ENCODE measurements at places on chromosomes 12 and 14.

DNA sequence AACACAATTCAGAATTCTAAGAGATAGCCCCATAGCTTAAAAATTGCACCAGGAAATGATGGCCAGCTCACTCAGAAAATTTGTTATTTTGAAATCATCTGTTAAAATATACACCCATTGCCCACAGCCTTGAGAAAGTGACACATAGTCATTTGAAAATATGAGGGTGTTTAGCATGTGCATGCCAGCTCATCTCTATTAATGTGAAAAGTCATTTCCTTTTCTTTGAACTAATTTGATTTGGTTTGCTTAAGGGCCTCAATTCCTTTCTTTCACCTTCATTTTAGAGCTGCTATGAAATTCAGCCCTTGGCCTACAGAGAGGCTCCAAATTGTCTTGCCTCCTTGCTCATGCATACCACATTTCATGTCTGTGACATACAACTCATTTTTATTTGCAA is 241.4 kb downstream of the PHLDA1 start:
- no peak for DNase-seq

DNA sequence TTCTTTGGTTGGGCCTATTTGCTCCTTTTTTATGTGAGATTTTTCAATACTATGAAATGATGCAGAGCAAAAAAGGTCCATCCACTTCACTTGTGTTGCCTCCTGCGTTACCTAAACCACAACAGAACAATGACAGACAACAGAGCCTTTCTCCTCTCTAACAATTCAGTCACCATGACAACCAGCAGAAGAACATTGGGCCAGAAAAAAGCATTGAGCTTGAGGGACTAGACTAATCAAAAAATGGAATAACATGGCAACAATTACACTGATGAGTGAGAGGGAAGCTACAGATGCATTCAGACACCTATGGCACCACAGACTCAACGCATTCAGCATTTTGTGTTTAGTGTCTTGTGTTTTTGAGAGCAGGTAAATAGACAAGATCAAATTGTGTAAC is 44.6 kb upstream of the PTCSC3 start:
- DNase-seq: no peak

GRCh38 chr12:46903058-46903457 is 77.3 kb upstream of the SLC38A4 start:
- DNase-seq: no peak

DNA sequence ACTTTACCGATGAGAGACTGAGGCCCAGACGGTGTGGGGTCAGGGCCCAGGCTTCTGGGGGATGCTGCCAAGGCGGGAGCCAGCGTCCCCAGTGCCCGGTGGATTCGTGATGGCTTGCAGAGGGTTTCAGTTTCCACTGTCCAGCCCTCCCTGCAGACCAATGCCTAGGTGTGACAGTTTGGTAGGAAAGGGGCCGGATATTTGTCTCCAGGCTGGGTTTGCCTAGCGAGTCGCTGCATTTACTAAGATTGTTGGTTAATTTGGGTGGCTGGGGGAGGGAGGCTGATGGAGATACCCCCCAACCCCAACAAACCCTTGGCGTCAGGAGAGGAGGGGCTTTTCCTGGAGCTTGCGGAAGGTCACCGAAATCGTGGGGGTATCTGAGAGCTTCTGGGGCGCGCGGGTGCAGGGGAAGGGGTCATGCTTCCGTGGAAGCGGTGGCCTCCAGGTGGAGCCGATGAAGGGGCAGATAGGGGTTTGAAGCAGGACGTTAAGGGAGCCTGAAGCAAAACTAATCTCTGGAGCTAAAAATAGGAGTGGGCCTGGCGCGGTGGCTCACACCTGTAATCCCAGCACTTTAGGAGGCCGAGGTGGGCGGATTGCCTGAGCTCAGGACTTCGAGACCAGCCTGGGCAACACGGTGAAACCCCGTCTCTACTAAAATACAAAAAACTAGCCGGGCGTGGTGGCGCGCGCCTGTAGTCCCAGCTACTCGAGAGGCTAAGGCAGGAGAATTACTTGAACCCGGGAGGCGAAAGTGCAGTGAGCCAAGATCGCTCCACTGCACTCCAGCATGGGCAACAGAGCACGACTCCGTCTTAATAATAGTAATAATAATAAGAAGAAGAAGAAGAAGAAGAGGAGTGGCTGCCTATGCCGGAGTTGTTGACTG is 1.1 kb upstream of the CDC42BPB start:
- no peak for DNase-seq

DNA sequence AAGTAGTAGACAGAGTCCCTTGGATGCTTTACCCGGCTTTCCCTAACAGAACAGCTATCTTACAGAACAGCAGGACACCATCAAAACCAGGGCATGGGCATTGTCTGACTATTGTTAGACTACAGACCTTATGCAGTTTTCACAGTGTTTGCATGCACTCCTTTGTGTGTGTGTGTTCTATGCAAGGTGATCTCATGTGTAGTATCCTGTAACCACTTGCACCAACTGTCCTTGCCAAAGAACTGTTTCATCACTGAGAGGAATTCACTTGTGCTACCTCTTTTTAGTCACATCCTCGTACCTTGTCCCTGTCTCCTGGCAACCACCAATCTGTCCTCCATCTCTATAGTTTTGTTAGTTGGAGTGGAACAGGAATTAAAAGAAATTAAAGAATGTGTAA is 183.6 kb upstream of the PZP start:
- no peak for DNase-seq

DNA sequence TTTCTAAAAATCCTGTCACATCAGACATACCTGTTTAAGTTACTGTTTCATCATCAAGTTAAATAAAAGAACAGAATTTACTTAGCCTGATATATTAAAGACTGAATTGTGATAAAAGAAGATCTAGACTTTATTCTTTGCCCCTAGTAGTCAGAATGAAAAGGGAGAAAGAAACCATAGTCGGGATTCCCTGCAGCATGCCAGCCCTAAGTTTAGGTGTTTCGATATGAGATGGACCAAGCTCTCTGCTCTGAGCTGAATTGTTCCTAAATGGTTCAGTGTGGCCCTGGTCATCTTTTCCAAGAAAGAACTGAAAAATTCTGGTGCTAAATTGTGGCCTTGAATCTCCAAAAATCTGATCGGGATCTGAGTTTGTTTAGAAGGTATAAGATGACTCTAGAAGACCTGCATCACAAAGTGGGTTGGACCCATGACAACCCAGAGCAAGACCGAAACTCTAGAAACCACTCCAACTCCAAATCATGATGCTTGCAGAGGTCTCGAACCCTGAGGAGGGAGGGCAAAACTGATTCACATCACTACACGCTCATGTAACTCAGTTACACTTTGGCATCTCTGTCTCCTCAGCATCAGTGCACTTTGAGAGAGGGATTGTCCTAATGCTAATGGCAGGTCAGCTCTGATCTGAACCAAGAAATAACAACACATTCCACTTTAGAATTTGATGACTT is 15.7 kb downstream of the PTGER2 start:
- no peak for DNase-seq

GRCh38 chr14:36028218-36028617 is 148.3 kb downstream of the PTCSC3 start:
- no peak for DNase-seq

GRCh38 chr12:42213023-42213422 is 25.0 kb downstream of the YAF2 start:
- DNase-seq: no peak

DNA sequence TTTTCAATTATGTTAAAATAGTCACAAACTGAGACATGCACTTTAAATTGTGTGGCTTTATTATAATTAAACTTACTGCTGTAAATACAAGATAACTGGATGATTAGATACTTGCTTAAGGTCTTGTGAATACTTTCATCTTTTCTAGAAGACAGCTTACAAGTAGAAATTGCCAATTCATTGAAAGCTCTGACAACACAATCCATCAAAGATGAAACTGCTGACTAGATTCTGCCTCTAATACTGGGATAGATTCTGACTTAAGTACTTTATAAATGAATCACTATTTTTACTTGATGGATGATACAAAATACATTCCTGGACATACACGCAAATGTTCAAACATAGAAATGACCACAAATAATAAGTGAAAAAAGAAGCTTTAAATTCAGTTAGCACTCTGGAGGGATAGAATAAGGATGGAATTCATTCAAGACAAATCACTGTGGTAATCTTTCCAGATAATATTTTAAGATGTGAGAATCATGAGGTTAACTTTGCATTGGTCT is 876.8 kb downstream of the RPS29 start:
- DNase-seq: no peak

- DNase-seq: peak; percentile 20
These were observed 12.2 kb downstream of the RERG start for GRCh38 chr12:15208871-15209656.

DNA sequence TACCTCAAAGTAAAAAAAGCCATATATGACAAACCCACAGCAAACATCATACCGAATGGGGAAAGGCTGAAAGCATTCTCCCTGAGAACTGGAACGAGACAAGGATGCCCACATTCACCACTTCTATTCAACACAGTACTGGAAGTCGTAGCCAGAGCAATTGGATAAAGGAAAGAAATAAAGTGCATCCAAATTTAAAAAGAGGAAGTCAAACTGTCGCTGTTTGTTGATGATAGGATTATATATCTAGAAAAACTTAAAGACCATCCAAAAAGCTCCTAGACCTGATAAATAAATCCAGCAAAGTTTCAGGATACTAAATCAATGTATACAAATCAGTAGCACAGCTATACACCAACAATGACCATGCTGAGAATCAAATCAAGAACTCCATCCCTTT is 5.2 kb downstream of the NDUFA12 start:
- no peak for DNase-seq

DNA sequence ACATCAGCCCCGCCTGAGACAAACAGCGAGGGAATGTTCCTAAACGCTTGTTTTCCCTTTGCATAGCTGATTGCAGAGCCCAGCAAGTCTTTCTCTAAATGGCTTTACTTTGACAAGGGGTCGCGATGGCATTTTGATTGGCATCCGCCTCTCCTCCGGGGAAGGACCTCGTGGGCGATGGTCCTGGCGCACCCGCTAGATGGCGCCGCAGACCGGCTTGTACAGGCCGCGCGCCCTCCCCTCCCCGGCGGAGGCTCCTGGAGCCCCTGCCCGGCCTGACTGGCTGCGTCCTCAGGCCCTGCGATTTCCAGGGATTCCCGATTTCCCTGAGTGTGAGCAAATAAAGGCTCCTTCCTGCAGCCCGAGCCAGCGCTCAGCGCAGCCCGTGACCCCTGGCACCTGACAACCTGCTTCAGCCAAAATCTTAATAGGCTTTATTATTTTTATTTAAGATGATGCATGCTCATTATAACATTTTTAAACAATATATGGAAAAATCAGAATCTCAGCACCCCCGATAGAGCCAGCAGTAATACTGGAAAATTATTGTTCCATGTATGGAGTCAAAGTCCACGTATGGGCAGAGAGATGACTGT is 468.3 kb downstream of the AACS start:
- DNase-seq: peak; percentile 39

DNA sequence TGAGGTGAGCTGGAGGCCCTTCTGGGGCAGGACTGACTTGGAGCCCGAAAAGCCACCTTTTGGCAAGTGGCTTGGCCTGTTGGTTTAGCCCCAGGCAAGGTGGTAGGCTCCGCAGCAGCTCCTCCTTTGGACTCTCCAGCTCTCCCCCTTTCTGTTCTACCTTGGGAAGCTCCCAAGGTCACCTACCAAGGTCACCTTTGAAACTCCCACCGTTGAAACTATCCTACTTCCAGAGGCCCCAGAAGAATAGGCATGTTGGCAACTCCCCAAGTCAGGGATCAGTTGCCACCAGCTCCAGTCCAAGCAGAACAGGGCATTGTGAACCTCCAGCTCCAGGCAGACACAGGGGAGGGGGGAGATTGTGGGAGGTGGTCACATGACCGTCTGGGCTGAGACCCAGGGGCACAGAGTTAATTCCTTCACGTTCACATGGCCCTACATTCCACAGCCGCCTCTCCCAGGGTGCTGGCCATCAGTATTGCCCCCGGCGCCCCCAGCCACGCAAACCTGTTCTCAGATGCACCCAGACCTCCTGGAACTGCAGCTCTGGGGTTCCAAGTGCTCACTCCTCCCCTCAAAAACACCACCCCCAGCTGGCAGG is 14.4 kb downstream of the IRF2BPL start:
- peak; percentile 53 for DNase-seq

- no peak for DNase-seq
These were observed 117.7 kb upstream of the C14orf180 start for GRCh38 chr14:104461676-104462449.

DNA sequence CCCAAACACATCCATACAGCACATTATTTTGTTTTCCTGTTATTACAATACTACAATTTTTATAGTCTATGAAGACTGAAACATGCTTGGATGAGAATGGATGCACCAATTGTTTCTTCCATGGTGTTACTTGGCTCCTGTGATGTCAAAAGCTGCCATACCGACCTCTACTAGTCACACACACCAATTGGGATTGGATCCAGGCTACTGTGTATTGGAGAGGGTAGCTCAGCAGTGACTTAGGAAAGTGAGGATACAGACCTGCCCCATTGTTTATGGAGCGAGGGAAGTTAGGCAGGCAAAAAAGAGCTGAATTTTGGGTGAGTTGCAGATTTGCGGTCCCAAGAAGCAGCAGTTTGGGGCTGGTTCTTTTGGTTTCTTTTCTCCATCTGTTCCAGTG is 30.8 kb upstream of the AKAP6 start:
- peak; percentile 10 for DNase-seq

DNA sequence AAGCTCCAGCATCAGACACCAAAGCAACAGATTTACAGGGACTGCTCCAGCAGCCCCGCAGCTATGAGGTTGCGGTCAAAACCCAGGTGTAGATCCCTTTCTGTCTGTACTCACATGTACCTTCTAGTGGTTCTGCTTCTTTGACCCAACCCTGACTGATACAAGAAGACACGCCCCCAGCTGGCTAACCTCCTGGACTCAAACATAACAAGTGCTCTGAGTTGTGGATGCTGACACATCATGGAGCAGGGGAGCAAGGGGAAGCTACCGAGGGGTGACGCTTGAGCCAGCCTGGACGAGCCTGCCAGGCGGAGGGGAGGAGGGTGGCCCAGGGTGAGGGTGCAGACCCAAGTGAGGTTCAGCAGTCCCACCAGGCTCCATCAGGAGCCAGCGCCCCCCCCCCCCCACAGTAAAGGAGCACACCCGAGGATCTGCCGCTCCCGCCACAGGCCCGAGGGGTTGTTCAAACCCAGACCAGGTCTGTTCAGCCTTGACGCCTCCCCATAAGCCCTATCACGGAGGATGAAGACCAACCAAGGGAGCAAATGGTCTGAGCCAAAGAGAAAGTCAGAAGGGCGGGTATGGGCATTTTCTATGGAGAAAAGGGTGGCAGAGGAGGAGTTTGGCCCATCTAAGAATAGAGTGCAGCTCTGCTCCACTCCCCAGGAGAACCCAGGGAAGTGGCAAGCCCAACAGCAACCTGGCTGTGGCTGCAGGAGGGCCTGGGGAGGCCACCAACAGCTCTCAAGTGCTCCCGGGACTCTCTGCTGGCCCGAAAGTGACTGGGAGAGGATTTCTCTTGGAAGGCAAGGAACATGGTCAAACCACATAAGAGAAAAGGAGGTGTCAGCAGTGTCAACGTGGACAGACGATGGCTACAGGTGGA is 229.4 kb downstream of the BCL11B start:
- no peak for DNase-seq

DNA sequence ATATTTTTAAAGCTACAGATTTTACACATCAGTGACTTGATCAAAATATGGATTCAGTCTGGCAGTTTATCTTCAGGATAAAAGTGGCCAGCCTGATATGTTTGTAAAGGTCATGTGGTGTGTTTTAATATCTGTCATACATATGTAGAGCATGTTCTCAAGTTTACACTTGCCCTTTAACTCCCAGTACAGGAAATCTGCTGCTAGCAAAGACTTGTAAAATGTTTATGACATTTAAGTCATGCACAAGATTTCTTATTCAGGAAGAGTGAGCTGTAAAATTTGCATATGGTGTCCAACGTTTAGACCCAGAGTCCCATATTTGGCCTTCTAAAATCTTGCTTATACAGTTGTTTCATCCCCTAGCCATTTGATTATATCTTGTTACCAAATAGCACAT is 197.5 kb upstream of the FLRT2 start:
- DNase-seq: no peak

- no peak for DNase-seq
These were observed 769 bp upstream of the VTI1B start for GRCh38 chr14:67675219-67675582.

Measured in AG20443 (cell line).